ENCODE measurements at places on chromosomes 7 and 10.

- DNase-seq = no peak
These were observed 44.0 kb downstream of the CREB3L2 start for GRCh38 chr7:137957887-137958286.

- DNase-seq = no peak
These were observed 187.5 kb downstream of the WDR37 start for GRCh38 chr10:1243486-1244234.

DNA sequence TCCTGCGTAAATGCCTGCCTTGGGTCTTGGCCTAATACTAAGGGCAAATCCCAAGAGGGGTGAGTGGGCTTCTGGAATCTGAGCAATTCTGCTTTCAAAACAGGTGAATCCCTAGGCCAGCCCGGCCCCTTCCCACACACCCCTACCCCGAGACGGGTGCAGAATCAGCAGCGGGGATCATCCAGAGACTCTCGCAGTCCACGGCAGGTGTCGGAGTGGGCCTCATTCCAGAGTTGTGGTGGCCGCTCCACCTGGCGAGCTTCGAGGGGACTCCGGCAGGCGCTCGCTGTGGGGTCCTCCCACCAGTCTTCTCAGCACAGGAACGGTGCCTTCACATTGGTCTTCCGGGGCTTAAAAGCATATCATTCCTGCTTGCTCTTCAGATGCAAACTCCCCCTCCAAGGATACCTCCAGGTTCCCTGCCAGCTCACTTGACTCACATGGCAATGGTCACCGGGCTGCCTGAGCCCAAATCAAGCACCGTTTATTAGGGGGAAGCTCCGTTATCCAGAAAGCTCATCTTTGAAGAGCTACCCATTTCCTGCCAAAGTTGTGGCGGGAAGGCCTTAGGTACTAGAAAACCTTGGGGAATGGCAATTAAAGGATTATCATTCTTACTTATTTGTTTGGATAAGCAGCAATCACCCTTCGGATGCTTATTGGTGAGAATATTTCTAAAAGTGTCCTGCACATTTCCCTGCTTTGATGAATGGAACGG is 67.6 kb downstream of the PRKAG2 start:
- no peak for DNase-seq

GRCh38 chr7:17600340-17600752 is 301.9 kb downstream of the AHR start:
- peak; percentile 82 for DNase-seq

DNA sequence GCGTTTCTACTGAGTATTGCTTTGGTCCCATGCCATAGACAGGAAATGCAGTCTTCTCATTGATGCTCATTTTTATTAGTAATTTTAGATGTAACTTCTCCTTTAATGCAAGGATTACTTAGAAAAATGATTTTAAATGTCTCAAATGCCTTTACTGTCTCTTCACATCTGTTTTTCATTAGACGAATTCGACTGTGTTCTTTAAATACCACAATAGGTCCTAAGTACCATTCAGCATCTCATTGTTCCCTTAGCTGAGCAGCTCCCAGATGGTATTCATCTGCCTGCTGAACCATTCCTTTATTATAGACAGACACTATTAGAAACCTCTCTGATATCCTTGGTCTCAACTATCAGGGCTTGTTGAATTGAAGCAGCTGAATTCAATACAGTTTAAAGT is 113.6 kb downstream of the LSMEM1 start:
- DNase-seq = peak; percentile 46

DNA sequence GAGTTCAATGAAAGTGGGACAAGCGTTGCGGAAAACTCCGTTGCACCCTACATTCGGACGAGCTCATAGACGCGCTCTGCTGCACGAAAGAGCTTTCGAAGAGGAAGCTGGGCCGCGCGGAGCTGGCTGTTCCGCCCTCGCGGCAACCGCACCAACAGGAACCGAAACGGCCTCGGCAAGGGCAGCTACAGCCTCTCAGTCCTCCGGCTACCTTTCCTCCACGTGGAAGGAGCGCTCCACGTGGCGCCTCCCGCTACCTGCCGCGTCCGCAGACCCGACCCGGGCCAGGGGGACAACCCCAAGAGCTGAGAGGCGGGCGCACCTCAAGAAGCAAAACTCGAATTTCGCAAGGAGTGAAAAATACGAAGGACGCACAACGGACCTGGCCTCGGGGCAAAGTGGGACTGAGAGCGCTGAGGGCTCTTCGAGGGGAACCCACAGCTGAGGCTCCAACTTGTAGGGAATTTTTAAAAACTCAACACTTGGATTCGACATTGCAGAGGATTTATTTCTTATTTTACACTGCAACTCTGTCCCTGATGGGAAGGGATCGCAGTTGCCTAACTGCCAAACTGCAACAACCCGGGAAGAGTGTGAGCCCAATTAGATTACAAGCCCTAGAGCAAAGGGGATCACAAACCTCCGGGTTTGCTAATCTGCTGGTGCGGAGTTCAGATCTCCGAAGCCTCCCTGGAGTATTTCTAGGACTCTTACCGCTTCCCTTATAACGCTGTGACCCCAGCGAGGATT is 1.4 kb downstream of the HPSE2 start:
- DNase-seq = peak; percentile 67

DNA sequence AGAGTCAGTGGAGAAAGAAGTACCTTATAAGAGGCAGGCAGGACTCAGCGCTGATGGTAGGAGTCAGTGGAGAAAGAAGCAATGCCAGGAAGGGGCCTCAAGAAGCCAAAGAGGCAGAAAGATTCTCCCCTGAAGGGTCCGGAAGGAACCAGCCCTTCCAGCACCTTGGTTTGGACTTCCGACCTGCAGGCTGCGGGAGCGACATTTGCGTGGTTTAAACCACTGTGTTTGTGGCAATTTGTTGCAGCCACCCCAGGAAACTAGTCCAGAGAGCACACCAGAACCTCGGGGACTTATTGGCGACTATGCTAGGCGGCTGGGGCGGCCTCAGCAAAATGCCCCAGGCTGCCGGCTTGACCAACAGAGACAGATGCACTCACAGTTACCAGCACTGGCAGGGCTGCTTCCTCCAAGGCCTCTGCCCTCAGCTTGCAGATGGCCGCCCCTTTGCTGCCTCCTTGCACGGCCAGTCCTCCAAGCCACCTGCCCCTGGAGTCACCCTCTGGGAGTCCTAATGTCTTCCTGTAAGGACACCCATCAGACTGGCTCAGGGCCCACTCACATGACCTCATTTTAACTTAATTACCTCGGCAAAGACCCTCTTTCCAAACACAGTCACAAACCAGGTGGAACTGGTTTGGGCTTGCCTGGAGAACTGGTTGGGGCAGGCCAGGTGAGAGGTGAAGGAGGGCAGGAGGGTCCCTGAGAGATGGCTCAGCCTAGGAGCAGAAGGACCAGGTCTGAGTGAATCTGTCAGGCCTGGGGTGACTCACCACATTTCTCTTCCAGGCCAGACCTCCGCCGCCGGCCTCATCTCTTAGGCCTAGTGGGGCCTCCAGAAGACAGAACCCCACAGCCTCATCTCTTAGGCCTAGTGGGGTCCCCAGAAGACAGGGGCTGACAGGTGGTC is 26.1 kb downstream of the CALML3 start:
- DNase-seq = no peak

- no peak for DNase-seq
These were observed 32.9 kb upstream of the WDR11 start for GRCh38 chr10:120818301-120818700.

- no peak for DNase-seq
These were observed 40.9 kb downstream of the ITIH5 start for GRCh38 chr10:7625836-7626235.

DNA sequence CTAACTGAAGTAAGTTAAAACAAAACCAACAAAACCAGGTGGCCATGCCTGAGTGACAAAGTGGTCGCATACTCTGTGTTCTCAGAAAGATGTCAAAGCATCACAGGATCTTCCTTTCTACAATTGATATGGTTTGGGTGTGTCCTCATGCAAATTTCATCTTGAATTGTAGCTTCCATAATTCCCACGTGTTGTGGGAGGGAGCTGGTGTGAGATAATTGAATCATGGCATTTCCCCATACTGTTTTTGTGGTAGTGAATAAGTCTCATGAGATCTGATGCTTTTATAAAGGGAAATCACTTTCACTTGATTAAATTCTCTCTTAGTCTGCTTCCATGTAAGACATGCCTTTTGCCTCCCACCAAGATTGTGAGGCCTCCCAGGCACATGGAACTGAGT is 465.7 kb downstream of the PCDH15 start:
- no peak for DNase-seq
